ENCODE measurements at places on chromosomes 16 and 17.

- DNase-seq = no peak
Observed at GRCh38 chr17:81999587-81999975, 22.2 kb downstream of the ASPSCR1 start.

GRCh38 chr16:85710732-85711131 lies 22.0 kb upstream of the GINS2 start:
- DNase-seq = no peak

GRCh38 chr17:40348136-40348504 lies 16.4 kb downstream of the GJD3 start:
- DNase-seq = no peak

DNA sequence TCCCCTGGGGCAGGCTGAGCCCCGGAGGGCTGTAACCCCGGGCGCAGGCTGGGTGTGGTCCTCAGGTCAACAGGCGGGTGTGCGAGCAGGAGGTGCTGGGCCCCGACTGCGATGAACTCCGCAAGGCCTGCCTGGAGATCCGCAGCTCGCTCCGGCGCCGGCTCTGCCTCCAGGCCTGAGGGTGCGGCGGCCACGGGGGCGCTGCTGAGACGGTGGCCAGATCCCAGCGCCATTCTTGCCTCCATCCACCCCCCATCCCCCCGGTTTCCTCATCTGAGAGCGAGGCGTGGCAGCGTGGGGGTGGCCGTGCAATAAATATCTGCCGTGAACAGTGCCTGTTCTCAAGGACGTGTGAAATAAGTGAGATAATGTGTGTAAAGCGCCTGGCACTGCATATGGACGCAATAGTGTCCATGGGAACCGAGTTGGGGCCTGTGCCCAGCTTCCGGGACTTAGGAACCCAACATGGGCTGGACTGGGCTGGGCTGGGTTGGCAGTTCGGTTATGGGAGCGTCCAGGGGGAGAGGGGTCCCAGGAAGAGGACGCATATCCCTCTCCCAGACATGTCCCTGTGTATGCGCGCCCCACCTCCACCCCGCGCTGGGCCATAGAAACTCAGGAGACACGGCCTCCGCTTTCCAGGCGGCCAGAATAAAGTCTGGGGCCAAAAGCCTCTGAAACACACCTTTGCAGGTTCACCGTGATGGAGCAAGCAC lies 15.0 kb downstream of the ZNF213 start:
- DNase-seq = peak; percentile 80

DNA sequence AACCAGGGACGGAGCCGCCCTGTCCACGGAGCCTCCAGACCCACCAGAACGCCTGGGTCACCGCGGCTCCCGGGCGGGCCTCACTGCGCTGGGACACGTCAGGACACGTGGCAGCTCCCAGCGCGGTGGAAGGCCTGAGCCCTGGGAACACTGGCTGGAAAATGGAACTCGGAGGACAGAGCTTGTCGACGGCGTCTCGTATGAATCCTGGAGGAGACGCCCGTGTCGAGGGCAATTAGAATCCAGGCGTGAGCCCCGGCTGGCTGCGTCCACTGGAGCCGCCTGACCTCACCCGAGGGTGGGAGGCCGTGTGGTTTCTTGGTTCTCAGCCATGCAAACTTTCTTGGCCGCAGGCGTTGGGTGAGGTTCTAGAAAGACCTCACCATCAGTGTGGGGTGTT lies 173.9 kb downstream of the LAT start:
- DNase-seq = no peak

DNA sequence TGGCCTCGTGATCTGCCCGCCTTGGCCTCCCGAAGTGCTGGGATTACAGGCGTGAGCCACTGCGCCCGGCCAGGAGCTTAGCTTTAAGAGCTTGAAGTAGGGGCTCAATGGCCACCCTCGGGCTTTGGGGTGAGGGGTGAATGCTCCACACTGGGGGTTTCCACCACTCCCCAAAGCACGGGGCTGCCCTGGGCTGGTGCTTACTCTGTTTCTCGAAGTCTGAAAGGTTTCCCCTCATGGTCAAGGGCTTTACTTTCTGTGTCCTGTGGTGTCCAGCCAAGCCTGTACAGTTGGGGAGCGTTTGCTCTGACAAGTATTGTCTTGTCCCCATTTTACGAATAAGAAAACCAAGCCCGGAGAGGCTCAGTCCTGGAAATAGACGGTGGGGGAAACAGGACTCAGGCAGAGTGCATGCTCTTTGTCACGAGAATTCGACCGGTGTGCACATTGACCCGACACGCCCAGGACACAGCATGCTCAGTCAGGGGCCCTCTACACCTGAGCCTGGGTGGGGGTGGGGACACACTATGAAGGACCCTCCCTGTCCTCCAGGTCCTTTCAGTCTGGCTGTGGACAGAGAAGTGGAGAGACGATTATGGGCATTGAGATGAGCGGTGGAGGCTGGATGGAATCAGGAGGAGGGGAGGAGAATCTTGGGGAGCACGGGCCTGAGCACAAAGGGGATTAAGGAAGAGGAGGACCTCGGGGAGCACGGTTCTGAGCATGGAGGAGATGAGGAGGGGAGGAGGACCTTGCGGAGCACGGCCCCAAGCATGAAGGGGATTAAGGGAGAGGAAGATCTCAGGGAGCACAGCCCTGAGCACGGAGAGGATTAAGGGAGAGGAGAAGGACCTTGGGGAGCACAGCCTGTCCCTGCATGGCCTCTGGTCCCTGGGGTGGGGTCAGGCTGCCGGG lies 7.5 kb downstream of the CD7 start:
- DNase-seq = no peak

DNA sequence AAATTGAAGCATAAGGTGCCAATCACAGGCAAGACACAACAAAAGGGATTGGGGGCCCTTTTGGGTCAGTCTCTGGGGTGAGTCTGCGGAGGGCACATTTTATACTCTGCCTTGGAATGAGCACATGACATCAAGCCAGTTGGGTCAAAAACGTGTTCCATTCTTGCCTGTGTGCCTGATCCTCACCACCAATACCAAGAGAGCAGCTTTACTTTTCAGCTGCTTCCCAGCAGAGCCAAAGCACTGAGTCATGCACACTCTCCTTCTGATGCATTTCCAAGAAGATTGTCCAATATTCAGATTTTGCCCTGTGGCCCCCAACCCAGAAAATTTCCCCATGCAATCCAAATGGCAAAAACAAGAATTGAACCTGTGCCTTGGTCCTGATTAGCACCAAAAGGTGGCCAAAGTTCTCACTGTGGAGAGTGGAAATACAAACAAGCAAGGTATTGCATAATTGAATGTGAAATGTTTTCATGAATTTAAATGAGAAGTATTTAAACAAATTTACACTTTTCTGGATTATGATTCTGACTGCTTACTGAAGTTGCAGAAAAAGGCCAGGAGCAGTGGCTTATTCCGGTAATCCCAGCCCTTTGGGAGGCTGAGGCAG lies 217.8 kb upstream of the SOX9 start:
- DNase-seq = no peak

DNA sequence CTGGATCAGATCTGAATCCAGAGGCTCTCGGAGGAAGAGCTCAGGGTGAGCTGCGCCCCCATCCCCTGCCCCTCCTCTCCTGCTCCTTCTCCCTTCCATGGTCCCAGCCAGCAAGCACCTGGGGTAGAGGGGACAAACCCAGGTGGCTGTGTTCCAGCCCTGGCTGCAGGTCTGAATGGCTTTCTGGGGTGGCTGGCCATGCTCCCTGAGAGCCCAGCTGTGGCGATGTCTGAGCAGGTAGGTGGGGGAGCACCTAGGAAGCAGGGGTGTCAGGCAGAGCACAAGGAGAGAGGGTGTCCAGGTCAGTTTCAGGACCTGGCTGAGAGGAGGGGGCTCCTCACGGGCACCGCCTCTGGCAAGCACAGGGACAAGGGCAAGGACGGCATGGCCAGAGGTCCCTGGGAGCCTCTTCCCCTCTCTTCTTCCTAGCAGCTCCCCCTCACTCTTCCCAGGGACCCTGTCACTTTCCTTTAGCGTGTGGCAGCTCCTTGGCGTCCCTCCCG lies 310.0 kb downstream of the SEC14L1 start:
- DNase-seq = no peak

All from coronary artery (tissue), 2 donors.